ENCODE measurements at places on chromosomes 4 and X.

DNA sequence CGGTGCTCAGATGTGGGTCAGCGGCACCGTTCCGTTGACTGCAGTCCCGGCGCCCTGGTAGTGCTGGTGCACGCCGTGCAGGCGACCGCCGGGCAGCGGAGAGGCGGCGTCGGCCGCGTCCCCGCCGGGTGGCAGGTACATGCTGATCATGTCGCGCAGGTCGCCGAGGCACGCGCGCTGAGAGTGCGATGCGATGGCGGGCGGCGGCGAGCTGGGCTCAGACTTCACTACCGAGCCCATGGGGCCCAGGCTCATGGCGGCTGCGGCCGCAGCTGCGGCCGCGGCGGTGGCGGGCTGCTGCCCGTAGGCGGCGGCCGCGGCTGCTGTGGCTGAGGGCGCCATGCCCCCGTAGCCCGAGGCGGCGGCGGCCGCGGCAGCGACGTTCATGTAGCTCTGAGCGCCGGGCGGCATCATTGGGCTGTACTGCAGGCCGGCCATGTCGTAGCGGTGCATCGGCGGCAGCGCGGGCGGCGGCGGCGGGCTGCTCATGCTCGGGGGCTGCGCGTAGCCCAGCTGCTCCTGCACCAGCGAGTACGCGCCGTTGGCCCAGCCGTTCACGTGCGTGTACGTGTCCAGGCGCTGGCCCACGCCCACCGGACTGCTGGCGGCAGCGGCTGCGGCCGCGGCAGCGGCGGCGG lies 1.0 kb downstream of the SOX3 start:
- DNase-seq: no peak

DNA sequence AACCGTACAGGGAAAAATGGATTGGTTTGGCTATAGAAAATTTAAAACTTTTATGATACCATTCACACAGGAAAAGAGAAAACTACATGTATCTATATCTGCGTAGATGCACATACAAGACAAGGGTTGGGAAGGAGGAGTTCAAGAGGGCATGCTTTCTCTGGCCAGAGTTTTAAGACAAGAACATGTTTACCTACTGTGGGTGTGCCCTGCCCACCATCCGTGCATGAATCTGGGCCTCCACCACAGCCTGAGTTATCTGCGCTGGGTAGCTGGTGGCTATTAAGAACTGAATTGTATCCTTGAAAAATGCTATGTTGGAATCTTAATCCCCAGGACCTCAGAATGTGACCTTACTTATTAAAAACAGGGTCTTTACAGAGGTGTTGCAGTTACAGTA lies 151.6 kb downstream of the AASDH start:
- no peak for DNase-seq

- no peak for DNase-seq
Observed at GRCh38 chr4:98987720-98988119, 7.8 kb upstream of the METAP1 start.

GRCh38 chr4:121679267-121679666 lies 17.5 kb downstream of the ANXA5 start:
- DNase-seq: no peak

DNA sequence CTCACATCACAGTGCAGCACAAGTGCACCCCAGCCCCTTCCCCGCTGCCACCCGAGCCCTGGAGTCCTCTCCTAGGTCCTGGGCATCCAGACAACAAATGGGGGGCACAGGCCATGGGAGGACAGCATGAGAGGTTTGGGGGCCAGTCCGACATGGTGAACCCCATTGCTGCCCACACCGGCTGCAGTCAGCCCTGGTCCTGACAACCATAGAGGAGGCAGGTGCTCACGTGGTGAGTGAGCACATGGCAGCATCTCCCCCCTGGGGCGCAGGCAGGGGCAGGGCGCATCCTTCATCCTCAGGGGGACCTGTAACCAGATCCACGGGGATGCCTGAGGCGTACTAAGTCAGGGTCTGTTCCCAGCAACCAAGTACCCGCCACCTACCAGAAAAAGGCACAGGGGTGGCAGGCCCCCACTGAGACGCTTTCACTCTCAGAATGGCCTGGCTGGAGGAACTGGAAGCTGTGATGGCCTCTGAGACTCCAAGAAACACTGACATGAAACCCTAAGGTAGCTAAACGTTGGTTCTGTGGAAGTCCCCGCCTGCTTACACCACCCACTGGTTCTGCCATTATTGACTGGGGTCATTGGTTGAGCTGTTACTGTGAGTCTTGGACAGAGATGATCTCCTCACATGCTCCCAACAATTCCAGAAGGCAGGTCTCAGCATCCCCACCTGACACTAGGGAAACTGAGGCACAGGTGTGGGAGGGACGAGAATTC lies 6.5 kb downstream of the ZFYVE28 start:
- DNase-seq: no peak

DNA sequence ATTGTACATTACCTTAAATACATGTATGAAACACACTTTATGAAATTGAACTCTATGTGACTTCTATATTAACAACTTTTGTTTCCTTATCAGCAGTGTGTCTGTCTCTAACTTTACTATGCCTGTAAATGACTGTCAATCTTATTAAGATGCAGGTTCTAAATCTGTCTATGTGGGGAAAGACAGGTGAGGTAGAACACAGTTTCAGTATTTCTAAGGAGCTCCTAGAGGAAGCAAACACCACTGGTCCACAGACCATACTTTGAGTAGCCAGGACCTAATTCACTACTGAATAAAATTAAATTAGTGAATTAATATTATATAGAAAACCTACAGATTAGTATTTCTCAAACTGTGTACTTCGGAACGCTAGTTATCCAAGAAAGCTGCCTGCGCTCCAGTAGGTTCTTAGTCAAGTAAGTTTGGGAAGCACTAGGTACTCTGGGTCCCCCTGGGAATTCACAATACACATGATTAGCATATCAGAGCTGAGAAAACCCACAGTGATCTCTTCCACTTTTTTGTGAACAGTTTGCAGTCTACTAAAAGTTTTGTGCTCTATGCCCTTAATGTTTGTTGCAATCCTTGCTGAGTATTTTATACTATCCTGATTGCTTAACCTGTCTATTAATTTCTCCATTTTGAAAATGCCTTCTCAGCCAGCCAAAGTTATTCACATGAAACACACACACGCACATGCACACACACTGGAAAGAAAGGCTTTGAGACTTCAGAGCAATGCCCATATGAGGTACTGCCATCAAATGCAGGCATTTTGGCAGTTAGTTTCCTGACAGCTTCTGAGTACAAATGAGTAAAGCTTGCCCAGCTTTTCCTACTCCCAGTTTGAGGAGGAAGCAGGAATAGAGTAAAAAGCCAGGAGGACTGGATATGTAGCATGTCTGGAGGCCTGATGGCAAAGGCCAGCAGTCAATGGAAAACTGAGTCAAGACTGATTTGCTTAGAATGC lies 133.6 kb upstream of the CPEB2 start:
- no peak for DNase-seq

- no peak for DNase-seq
Observed at GRCh38 chr4:61210186-61210939, 10.2 kb downstream of the ADGRL3 start.

DNA sequence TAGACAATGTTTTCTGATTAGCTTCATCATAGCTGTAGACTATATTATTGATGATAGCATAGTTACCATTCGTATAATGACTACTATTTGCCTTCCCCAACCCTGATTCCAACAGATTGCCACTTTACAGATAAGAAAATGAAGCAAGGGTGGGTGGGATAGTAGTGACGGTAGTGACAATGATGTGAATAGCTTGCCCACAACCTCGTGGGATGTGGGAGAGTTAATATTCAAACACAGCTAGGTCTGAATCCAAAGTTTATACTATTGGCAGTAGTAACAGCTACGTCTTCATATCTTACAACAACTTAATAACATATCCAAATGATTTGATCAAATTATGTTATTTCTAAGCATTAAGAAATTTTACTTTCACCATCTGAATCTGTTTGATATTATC lies 766.8 kb upstream of the FTHL17 start:
- DNase-seq: no peak

DNA sequence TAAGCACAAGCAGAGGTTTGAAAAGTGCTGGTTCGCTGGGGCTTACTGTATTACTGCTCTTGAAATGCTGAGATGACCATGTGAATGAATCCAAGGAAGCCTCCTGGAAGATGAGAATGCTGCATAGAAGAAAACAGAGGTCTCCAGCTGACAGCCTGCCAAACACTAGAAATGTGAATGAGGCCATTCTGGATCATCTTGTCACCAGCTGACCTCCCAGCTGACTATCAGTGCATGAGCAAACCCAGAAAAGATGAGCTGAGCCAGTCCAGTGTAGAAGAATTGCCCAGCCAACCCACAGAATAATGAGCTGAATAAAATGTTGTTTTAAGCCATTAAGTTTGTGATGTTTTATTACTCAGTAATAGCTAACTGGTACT lies 49.1 kb upstream of the DYNLT3 start:
- no peak for DNase-seq

GRCh38 chrX:99480728-99481127 lies 929.3 kb downstream of the PCDH19 start:
- DNase-seq: no peak

GRCh38 chr4:51868449-51868847 lies 25.5 kb downstream of the DCUN1D4 start:
- no peak for DNase-seq

GRCh38 chr4:110196871-110197528 lies 1.4 kb downstream of the ELOVL6 start:
- DNase-seq: no peak

DNA sequence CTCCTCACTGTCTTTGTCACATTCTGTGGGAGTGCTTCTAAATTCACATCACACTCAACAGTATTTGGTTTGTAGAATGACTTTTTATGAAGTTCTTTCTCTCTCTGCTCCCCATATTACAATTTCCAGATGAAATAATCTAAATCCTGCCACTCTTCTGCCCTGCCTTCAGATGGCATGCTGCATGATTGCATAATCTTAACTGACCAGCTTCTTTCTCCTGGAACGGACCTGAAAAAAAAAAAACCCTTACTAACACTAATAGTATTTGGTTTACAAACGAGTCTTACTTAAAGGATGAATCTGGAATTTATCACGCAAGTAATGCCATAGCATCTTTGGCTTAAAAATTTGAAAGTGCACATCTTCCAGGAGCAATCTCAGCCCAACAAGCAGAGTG lies 272.3 kb downstream of the NAF1 start:
- DNase-seq: no peak
